ENCODE measurements at places on chromosomes 1 and 21. TPM values are rescaled to one million over a fixed set of nuclear protein-coding genes. Genes with fewer than 3 reads are reported as not detected.

The SPRR5 gene
- not detected for total RNA-seq

The KCNJ10 gene
- not detected for total RNA-seq

The KRTAP22-1 gene
- not detected for total RNA-seq

The CELA3B gene
- total RNA-seq, result not detected

The TRPM2 gene
- total RNA-seq, result 0.50 TPM

The MRPS6 gene
- total RNA-seq, result 72.3 TPM

The ITGB3BP gene
- total RNA-seq, result 27.7 TPM

The ZBTB8B gene
- total RNA-seq, result 0.36 TPM

The CDC7 gene
- total RNA-seq, result 8.0 TPM

The ASTN1 gene
- 1.1 TPM for total RNA-seq

The LCE2C gene
- total RNA-seq, result not detected

The KDF1 gene
- 18.1 TPM for total RNA-seq

The ADAM30 gene
- not detected for total RNA-seq

Measured in hepatocyte (in vitro differentiated cells).